ENCODE measurements at places on chromosomes 3 and 15.
A peak's percentile ranks its signal among the peaks of the same experiment; 100 is the strongest.

DNA sequence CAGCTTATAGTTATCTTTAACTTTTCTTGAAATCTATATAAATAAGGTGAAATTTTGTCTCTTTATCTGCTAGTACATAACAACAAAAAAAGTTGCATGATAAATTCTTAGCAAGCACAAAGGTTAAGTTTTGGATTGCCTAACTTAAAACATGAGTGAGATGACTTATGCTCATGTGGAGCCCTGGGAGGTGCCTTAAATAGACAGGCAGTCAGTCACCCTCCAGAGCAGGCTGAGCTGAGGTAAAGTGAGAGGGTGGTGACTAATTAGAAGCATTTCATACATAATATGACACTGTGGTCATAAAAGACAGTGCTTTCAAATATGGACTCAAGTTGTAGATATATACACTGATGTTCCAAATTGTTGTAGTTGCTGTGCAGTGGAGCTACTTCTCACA is 14.6 kb upstream of the MME start:
- no peak for DNase-seq

DNA sequence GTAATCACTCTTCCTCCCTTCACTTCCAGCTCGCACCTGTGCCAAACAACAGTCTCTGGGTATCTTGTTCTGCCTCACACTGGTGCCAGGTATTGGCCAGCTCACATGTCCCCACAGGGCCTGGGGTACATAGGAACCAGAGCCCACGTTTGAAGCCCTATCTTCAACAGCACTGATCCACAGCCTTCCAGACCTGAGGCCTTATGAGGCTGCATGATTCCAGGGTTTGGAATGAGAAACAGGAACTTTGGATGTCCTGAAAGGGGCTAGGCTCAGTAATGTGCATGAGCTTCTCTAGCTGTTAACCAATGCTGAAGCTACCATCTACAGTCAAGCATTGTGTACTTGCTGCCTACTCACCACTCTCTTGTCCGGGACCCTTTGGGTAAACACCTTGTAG is 92.4 kb downstream of the GPR156 start:
- DNase-seq, result no peak

DNA sequence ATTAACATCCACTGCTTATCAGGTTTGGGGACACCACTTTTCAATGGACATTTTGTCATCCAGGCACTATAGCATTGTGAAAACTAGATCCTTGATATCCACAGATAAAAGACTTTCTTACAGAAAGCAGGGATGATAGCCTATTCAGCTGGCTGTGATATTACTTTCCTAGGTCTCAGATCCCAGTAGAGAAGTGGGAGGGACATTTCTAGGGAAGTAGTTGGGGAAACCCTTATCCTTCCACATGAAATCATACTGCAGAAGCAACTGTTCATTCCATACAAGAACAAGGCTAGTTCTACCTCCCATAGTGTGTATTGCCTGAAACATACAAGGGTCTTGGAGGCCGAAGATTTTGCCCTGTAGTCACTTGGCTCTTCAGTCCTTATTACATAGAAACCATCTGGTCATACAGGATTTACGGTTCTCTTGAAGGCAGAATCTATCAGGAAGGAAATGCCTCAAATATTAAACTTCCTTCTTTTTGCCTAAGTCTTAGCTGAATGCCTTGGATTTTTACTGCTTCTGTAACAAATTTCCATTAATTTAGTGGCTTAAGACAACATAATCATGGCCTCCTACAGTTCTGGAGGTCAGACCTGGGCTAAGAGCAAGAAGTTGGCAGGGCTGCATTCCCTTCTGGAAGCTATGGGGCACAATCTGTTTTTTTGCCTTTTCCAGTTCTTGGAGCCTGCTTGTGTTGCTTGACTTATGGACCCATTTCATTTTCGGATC is 119.4 kb downstream of the ECT2 start:
- DNase-seq, result no peak

GRCh38 chr15:39181056-39181747 is 399.7 kb upstream of the THBS1 start:
- no peak for DNase-seq

DNA sequence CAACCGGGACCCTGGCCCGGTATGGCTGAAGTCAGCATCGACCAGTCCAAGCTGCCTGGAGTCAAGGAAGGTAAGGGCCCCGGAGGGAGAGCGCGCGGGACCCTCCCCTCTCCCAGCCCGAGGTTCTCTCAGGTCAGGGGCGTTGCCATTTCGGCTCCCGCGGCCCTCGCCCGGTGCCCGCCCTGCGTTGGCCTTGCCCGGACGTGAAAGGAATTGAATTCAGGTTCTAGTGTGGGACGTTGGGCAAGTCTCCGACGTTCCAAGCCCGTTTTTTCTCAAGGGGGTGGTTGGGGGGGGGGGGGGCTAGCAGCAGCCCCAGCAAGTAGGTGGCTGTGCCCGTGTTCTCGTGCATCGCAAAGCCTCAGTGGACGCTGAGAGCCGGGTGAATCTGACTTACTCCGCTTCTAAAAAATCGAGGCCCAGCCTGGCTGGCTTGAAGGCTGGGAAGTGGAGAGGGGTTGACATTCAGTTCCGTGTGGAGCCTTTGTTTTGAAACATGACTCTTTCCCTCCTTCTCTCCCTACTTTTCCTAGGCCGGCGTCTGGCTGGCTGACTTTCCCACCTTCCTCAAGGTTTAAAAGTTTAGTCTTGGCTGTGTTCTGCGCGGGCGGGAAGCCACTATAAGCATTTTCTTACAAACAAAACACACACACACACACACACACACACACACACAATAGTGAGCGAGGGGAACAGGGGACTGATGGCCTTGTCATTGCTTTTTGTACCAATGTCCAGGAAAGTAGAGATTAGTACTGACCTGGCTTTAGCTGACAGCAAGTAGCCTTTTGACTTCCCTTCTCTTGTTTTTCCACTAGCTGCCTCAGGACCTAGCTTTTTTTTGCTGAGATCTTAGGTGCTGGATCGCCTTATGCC is at the start of gene UTS2B:
UTS2B (minus strand) TSS at position 873 of the 876 bp plus-strand sequence. CDS start 48,337 bp downstream, outside the sequence.
- peak; percentile 44 for DNase-seq

GRCh38 chr3:150094150-150094933 is 123.6 kb upstream of the PFN2 start:
- no peak for DNase-seq

- DNase-seq, result no peak
Observed at GRCh38 chr3:149245738-149246451, 24.3 kb upstream of the CP start.

- no peak for DNase-seq
Observed at GRCh38 chr3:79367803-79368202, 400.0 kb downstream of the ROBO1 start.

DNA sequence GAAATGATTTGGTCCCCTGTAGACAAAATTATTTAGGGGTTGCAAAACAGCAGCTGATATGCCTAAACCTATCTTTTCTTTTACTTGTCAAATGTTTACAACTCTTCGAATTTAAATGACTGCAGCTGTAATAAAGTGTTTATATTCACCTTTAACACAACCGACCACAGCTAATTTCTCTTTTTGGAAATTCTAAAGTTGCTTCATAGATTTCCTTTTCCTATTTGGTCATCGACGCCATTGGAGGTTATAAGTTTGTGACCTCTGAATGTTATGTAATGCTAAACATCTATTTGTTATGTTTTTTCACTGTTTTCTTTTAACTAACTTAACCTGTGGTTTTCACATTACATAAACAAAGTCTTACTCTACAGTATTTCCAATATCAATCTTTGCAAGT is 1094.9 kb upstream of the EPHA6 start:
- DNase-seq, result no peak

- no peak for DNase-seq
Observed at GRCh38 chr3:49181351-49181750, 10.0 kb downstream of the KLHDC8B start.

GRCh38 chr3:29644261-29644660 is 363.4 kb downstream of the RBMS3 start:
- DNase-seq, result no peak

- no peak for DNase-seq
Observed at GRCh38 chr15:49110158-49110944, 45.0 kb downstream of the COPS2 start.

DNA sequence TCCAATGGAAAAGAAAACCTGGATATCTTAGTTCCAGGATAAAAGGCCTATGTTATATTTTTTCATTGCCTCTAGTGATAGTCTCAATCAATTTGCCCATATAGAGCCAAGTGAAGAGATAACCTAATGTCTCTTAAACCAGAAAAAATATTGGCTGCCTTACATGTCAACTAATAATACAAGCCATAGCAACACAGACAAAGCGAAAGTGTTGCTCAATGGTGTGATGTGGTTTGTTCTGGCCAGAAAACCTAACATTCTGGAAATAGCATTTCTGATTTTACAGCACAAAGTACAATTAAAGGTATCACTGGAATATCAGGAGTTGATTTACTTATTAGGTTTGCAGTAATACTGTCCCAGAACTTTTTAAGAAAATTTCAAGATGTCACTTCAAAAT is 101.5 kb downstream of the ATP8B4 start:
- DNase-seq, result no peak

DNA sequence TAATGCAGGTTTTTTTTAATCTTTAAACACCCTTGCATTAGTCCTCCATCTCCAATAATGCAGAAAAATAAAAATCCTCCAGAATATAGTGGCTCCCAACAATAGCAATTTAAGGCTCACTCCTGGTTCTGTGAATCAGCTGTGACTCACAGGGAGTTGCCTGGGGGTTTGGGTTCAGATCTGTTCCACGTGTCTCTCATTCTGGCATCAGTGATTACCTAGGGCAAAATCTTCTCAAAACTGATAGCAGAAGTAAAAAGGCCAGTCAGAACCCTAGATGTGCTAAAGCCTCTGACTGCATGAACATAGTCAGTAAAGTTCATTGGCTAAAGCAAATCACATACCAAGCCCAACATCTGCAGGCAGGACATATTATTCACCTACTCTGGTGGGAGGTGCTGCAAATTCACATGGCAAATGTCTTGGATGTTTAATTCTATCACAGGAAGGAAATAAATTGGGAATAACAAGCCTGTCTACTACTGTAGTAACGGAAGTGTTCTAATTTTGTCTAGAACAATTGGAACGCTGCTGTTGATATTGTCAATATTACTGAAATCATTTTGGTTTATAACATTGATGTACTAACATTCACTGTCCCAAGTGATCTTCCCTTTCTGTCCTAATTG is 364.1 kb upstream of the CNTN4 start:
- no peak for DNase-seq

DNA sequence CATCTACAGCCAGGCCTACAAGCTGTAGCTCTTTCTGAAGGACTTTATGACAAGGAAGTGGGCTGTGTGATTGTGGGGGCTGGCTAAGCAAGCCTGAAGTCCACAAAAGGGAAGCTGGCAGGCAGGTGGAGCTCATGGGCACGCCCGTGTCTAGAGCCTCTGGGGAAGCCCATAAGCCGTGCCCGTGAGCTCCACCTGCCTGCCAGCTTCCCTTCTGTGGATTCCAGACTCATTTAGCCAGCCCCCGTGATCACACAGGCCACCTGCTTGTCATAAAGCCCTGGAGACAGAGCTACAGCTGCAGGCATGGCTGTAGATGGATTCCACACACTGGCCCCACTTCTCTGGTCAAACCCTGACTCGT is 15.2 kb downstream of the EFCC1 start:
- DNase-seq, result no peak

GRCh38 chr3:11410564-11410963 is 138.4 kb downstream of the ATG7 start:
- DNase-seq, result no peak
